ENCODE measurements at places on chromosomes 1 and 21.

- H3K36me3 ChIP-seq = no peaks in the 10 kb centered on the region
- no peaks in the 10 kb centered on the region for H3K27me3 ChIP-seq
- peak; percentile 91 for DNase-seq
- H3K4me1 ChIP-seq = no peaks in the 10 kb centered on the region
- no peak overlapping the region for H3K4me3 ChIP-seq
- no peak overlapping the region for H3K27ac ChIP-seq
Observed at GRCh38 chr1:244896550-244896949, 32.2 kb upstream of the HNRNPU start.

GRCh38 chr1:77545970-77546369 lies 136.5 kb downstream of the ZZZ3 start:
- no peaks in the 10 kb centered on the region for H3K27me3 ChIP-seq
- no peak overlapping the region for H3K27ac ChIP-seq
- no peaks in the 10 kb centered on the region for H3K36me3 ChIP-seq
- DNase-seq = no peak

GRCh38 chr21:43789276-43790009 lies at the start of gene RRP1:
Gene RRP1, plus strand, starts transcription at chr21:43789577. Its CDS starts 53 bp downstream, at chr21:43789630.
- H3K27me3 ChIP-seq = no peaks in the 10 kb centered on the region
- peak; percentile 84 for DNase-seq
- peaks cover 5% of the 10 kb centered on the region for H3K4me1 ChIP-seq
- H3K4me3 ChIP-seq = peak within 1 kb of the TSS; percentile 87

- H3K27me3 ChIP-seq = no peaks in the 10 kb centered on the region
- no peak overlapping the region for H3K4me3 ChIP-seq
- H3K4me1 ChIP-seq = no peaks in the 10 kb centered on the region
- no peak for DNase-seq
- no peaks in the 10 kb centered on the region for H3K36me3 ChIP-seq
Observed at GRCh38 chr21:27793901-27794300, 827.0 kb upstream of the ADAMTS5 start.
